Motor neuron (in vitro differentiated cells): ENCODE measurements at places on chromosomes 6 and 20. TPM values are rescaled to one million over a fixed set of nuclear protein-coding genes. Genes with fewer than 3 reads are reported as not detected.

CLVS2 gene
- total RNA-seq: 8.7 and 10.0 TPM in 2 replicates

- ATAC-seq: no peak
Measured at GRCh38 chr6:2718334-2719092, 32.2 kb downstream of the MYLK4 start.

GRCh38 chr6:121339639-121340226, 5.5 kb upstream of the TBC1D32 start:
- ATAC-seq: no peak

DNA sequence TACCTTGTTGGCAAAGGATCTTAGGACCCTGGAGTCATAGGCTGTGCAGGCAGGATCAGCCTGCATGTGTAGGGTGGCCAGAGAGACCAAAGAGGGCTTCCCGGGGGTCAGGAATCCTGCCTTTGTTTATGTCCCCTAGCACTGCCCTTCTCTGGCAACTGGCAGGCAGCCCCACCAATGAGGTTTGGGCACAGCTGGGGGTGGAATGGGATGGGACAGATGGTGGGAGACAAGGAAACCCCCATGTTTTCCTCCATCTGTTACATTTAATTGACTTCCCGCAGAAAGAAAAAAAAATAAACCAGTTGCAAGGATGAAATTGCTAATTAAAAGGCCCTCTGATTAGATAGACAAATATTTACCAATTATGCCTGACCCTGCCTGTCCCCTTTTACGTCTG, 27.6 kb downstream of the CD40 start:
- ATAC-seq: no peak

DNA sequence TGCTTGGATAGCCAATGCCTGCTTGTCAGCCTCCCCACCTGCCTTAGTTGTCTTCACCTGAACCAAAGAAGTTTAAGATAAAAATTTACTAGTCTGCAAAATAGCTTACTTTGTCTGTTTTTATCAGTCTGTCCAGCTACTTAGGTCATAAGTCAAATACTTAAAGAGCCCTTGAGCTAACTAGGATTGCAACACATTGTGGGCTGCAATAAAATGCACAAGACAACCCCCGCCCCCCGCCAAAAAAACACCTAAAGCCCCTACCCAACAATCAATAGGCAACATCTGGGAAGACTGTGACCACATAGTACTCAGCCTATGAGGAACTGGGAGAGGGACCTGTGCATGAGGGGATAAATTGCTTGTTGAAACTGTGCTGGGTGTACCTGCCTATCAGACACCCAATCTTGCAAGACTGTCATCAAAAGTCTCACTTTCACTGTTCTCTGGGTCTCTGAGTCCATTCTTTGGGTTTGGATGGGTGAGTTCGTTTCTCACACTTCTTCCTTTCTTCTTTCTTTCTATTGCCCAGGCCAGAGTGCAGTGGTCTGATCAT, 27.3 kb upstream of the ABCC10 start:
- no peak for ATAC-seq

DNA sequence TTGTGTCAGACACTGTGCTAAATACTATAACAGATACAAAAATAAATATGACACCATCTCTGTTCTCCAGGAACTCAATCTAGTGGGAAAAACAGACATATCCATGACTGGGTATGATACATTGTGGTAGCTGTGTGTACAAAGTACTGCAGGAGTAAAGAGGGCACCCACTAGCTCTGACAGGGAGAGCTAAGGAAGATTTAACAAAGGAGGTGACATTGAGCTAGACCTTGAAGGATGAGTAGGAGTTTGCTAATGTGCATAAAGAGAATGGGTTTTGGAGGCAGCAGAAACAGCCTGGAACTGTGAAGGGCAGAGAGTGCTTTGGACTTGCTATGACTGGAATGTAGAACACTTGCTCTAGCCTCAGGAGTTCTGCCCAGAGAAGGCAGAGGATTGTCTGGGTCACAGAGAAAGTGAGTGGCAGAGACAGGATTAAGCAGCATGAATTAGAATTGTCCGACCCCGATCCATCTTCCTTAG, 14.4 kb downstream of the MMP24 start:
- no peak for ATAC-seq

GSTA4 gene
- 128 and 135 TPM in 2 replicates for total RNA-seq

DNA sequence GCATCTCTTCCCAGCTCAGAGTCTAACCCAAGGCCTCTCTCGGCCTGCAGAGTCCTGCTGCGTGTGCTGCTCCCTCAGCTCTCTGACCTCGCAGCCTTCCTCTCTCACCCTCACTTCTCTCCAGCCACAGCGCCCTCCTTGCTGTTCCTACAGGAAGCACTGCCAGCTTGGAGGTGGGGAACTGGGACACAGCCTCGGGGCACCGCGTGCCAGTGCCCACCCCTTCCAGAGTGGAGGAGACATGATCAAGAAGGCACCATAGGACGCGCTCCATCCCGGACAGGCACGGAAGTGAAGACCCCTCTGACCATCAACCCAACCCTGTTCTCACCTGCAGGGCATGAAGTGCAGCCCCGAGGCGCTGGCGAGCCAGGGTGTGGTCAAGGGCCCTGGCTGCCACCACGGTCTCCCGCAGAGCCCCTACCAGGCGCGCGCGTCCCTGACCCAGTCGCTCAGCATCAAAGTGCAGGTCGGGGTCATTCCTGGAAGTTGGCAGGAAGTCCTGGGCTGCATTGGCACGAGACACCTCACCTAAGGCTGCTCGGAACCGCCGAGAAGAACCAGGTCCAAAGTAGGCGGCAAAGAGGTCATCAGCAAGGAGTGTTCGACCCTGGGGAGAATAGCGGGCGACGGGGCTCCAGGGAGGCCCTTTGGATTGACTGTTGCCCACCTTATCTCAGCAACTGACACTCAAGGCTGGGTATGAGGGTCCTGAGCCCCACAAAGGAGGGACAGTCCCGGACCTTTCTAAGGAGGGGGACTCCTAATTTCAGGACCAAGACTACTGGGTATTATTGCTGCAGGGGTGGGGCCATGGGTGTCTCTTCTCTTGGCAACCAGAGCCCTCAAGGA, 1.3 kb downstream of the VWA7 start:
- no peak for ATAC-seq
